ENCODE measurements at places on chromosomes 7 and 10.

DNA sequence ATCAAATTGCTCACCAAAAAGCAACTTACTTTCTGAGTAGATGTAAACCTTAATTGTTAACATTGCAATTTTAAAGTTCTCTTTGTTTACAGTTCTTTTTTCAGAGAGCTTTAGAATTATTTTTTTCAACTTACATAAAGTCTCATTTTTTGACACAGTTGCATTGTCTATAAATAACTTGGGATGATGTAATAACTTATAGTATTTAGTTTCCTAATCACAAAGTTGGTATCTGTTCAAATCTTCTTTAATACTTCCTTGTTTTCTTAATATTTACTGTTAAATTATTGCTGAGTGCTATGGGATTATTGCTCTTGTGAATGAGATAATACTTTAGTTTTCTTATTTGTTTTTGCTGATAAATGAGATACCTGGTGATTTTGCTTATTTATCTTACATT is 18.9 kb upstream of the SUV39H2 start:
- no peak for DNase-seq

GRCh38 chr10:100656454-100656853 is 88.9 kb upstream of the PAX2 start:
- DNase-seq: no peak

DNA sequence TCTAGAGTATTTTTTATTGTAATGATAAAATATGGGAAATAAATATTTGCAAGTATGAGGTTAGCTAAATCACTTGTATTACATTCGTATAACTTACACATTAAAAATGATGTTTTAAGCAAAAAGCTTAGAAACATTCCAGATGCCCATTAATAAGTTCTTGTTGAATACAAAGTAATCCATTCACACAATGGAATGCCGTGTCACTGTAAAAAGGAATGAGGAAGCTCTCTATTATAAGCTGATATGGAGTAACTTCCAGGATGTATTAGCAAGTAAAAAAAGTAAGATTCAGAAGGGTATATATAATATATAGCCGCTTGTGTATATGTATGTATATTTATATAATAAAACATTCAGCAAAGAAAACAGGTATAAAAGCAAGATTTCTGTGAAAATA is 412.8 kb upstream of the MTPN start:
- no peak for DNase-seq

DNA sequence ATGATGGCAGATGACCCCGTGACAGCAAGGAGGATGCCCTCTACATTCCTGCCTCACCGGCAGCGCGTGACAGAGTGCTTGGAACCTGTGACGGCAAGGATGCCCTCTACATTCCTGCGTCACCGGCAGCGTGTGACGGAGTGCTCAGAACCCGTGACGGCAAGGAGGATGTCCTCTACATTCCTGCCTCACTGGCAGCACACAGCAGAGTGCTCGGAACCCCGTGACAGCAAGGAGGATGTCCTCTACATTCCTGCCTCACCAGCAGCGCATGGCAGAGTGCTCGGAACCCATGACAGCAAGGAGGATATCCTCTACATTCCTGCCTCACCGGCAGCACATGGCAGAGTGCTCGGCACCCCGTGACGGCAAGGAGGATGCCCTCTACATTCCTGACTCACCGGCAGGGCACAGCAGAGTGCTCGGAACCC is 231.0 kb downstream of the DIP2C start:
- no peak for DNase-seq

GRCh38 chr7:107592361-107593024 is 12.4 kb downstream of the BCAP29 start:
- DNase-seq: no peak

DNA sequence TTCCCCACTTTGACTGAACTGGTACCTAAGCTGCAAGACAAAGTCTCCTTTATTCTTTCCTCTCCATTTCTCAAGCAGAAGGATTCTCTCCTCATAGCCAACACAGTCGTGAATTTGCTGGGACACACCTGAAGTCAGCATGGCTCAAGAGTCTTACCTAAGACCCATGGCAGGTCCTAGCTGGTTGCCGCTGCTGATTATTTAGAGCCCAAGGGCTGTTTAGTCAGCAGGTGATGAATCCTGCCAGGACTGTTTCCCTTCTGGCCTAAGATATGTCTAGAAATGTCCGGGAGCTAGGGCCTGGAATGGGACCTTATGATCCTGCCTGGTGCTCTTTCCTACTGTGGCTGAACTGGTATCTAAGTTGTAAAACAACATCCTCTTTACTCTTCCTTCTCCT is 82.8 kb downstream of the AHCYL2 start:
- DNase-seq: no peak

DNA sequence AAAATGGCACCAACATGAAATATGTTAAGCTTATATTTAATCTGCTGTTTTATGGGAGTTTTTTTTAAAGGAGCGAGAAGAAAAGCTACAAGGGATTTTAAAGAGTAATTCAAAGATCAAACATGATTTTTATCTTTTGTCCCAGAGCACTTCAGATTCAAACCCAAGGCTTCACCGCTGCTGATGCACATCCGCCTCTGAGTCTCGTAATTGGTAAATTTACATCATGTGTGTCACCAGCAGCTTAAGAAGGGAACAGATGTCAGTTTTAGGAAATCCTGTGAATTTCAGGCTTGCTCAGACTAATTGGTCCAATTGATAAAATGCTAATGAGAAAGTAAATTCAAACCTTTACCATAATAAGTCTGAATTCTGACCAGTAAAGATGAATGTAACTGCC is 406.3 kb downstream of the GFRA1 start:
- no peak for DNase-seq

DNA sequence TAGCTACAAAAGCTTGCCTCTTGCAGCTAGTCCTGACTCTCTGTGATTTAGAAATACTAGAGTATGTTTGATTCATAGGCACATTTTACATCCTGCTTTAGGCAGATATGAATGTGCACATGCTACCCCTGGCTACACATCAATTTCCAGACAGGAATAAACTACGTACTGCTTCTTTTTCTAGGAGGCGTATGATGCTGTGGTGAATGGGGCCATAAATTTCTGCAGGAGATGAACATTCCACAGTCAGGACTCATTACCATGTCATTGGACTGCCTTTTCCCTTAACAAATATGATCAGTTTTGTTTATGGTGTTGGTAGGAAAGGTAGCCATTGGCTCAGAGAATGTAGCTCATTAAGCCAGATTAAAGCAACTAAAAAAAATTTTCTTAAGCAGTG is 50.1 kb upstream of the IFRD1 start:
- DNase-seq: no peak

DNA sequence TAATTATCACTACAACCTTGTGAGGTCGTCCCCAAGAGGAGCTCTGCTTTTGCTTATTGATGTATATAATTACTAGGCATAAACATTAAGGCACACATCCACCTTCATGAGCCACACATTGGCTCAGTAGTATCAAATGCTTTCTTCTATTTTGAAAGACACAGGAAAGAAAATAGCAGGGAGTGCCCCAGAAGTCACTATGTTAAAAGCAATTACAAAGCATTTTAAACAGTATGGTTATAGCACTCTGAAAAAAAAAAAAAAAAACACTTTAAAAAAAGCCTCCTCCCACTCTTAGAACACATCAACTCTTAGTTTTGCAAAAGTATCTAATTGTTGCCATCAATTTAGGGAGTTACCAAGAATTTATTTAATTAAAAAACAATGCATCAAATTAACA is 474.2 kb downstream of the PARD3 start:
- no peak for DNase-seq

- DNase-seq: no peak
These were observed 14.0 kb upstream of the EXOC6 start for GRCh38 chr10:92834331-92834730.

GRCh38 chr7:132932296-132933071 is 149.4 kb downstream of the CHCHD3 start:
- DNase-seq: no peak

DNA sequence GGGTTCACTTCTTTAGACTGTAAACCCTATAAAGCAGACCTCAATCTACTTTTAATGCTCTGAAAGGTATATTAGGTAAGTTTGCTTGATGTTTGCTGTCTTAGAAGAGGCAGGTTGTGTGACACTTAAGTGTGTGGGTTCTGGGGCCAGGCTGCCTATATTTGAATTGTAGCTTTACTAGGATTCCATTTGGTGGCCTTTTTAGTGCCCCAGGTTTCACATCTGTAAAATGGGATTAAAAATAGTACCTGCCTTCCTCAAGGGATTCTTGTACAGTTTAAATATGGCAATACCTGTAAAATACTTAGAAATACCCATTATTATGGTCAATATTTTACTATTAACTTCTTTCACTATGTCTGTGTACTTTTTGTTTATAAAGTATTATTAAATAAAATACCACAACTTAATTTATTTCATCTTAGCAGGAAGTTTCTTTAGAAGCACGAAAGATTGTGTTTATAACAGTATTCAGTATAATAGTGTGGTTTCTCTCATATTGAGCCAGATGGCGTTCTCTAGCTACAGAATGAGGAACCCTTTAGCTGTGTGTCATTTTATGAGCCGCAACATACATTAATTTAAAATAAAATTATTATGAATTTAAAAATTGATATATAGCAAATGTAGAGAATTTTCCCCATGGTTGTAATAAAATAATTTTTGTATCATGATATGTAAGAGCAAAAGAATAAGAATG is 94.2 kb downstream of the CDK14 start:
- no peak for DNase-seq

DNA sequence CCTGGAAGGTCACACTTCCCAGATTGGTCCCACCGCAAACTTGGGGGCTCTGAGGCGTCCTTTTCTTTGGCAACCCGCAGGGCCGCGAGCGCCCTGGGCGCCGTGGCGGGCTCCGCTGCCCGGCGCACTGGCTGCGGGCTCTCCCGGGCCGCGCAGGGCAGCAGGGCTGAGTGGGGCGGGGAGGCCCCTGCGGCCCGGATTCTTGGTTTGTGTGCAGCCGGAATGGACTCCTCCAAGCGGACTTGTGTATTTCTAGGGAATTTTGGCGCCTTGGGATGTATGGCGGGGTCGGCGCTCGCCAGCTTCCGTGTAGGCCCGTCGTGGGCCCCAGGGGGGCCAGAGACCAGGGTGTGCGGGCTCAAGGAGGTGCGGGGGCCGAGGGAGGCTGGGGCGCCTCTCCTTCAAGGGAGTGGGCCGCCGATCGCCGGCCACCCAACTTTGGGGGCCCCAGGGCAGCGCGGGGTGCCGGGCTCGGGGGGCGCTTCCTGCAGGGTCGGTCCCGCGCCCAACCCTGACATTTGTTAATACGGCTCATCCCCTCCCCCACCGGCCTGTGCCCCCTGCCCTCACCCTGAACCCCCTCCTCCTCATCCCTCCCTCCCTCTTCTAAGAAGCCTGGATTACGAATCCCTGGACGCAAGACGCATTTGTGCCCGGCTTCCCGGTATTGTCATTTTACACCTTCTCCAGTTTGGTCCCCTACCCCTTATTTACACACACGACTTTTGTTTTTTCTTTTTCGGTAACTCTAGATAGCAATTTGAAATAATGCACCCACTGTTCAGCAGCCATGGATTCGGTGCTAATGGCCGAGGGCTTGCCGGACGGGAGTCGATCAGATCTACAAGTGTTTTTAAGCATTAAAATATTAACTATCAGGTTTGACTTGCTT is 2.5 kb downstream of the TCF7L2 start:
- no peak for DNase-seq

- no peak for DNase-seq
These were observed 168.8 kb downstream of the HECW1 start for GRCh38 chr7:43281268-43281667.

DNA sequence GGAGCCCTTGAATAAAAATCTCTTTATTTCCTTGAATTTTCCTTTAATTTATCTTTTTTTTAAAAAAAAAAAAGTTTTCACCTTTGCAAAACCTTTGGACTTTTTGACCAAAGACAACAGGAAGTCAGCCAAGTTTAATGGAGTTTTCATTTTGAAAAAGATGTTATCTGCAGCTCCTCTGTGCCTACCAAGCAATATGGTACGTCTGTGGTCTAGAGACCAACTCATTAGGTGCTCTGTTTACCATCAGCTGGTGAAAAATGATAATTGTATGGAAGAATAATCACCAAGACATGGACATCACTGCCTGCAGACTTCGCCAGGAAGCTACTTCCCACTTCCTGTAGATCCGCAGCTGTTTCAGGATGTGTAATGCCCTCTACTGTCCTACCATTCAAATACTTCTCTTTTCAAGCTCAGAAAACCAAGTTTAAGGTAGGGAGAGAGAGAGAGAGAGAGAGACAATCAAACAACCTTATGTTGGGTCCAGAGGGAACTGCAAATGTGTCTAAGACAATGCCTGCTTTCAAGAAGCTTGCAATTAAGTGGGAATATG is 18.7 kb downstream of the PLXNA4 start:
- no peak for DNase-seq

DNA sequence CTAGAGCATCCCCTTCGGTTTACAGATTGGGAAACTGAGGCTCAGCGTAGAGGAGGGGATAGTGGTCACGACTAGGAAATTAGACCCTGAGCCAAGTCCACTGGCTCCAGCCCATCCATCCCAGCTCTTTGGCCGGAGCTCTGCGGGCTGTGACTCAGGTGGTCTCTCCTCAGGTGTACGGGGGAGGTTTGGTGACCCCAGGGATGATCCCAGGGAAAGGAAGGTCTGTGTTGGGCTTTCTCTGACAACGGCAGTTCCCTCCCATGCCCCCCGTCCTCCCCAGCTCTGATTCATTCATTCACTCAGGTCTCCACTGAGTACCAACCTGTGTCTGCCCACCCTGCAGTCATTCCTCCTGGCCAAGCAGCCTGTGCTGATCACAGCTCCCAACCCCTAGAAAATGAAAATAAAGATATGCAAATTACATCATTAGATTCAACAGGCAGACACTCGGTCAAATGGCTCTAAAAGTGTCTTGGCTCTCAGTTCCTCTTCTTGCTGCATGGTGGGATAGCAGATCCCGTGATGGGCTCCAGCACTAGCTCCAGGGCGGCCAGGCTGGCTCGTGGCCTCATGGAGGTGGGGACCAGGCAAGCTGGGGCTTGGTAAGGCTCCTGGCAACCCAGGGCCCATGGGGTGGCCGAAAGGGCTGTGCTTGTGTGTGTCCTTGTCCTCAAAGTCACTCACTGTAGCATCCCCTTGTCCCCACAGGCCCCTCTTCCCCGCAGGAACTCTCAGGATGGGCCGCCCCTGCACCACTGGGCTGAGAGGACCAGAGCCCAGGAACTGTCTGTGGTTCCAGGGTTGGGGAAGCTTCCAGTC is 37.8 kb downstream of the CLRN3 start:
- no peak for DNase-seq

GRCh38 chr7:141584935-141585334 is 33.7 kb downstream of the AGK start:
- DNase-seq: no peak

- no peak for DNase-seq
These were observed 4.6 kb downstream of the UFSP1 start for GRCh38 chr7:100884736-100885439.

Data from activated naive CD8-positive, alpha-beta T cell treated with anti-CD3 and anti-CD28 coated beads, Interleukin-2, amount 50 U/mL, for 16 hours (primary cell).